Posterior vena cava (tissue), 2 donors: ENCODE measurements at places on chromosomes 3 and 15. TPM values are rescaled to one million over a fixed set of nuclear protein-coding genes. Genes with fewer than 3 reads are reported as not detected.

MOBP gene
- 0.19 TPM for total RNA-seq

CMSS1 gene
- 27.6 TPM for total RNA-seq

PLD1 gene
- 18.5 TPM for total RNA-seq

DNASE1L3 gene
- total RNA-seq: 9.3 TPM

DENND6A gene
- 32.5 TPM for total RNA-seq

PRSS50 gene
- not detected for total RNA-seq

DPPA2 gene
- total RNA-seq: not detected

ACOX2 gene
- total RNA-seq: 20.6 TPM

SATB1 gene
- total RNA-seq: 10.8 TPM

DNA sequence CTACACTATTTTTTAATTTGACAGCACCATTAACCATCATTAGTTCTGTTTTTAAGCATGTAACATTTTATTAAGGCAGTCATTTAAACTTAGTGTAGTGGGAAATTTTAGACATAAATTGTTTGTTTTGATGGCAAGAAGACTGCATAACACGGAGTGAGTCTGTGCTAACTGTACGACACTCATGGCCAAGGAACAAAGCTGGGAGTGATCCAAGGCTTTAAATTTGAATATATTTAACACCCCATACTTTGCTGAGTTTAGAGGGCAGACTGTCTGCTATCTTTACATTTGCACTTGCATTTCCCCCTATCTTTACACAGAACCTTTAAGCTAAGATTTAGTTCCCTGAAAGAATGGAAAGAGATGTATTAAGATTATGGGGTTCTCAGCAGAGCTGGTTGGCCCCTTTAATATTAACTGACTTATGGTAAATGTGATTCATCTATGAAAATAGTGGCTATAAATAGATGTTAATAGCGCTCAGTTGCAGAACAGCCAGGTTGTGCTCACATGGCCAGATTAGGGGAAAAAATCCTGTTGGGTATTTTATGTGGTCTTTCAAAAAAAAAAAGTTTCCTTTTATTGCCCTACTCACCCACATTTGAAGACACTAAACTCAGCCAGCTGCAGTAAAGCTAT lies 120.7 kb downstream of the CMSS1 start:
- no peak for DNase-seq

DNA sequence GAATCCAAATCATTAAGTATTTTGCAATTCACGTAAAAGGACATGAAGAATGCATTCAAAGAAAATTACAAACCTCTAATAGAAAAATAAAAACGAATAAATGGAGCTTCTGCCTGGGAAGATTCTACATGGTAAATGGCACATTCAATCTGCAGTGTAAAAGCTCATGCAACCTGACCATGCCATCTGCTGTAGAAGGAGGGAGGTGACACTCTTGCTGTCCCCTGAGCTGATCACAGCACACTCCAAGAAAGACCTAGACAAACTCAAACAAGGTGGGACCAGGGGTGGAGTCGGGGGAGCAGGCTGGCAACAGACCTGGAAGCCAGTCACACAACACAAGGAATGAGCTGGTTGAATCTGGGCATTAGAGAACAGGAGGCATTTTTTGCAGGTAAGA lies 101.8 kb downstream of the BDH1 start:
- DNase-seq: no peak

GRCh38 chr15:35750051-35750450 lies 204.1 kb upstream of the DPH6 start:
- DNase-seq: no peak

- peak; percentile 55 for DNase-seq
Observed at GRCh38 chr3:127639173-127640041, 10.4 kb downstream of the PODXL2 start.

- no peak for DNase-seq
Observed at GRCh38 chr15:33912326-33912725, 56.0 kb upstream of the CHRM5 start.

DNA sequence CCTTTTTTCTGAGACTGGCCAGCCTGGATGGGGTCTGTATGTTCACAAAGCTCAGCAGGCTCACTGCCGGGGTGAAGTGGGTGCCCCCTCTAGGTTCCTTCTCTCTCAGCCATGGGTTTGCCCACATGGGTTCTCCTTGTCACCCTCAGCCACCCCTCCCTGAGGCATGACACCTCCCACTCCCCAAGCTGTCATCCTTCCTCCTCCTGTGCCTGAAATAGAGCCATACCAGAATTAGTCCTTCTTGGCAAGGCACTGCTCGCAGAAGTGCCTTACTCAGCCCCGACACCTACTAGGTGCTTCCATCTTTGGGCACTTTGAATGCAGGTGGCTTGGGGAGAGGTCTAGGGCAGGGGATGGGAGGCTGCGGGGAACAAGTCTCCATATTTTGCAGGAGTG lies 62.9 kb upstream of the SEC13 start:
- DNase-seq: peak; percentile 41

- no peak for DNase-seq
Observed at GRCh38 chr3:150745832-150746231, 17.1 kb downstream of the SIAH2 start.

DNA sequence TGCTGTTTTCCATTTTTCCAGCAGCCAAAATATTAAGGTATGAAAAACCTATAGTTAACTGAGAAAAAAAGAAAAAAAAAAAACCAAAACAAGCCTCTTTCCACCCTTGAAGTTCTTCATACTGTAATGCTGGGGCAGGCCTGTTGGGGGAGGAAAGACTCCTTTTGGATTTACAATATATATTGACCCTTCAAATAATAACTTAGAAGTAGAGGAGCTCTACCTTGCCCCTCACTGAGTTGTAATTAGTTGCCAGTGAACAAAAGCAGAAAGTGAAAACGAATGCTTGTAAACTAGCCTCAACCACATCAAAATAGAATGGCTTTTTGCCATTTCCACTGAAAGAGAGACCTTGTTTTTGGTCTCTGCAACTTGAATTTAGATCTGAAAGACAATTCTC lies 326.6 kb downstream of the NR2F2 start:
- no peak for DNase-seq

GRCh38 chr3:65855370-65856100 lies 183.2 kb downstream of the MAGI1 start:
- DNase-seq: no peak

DNA sequence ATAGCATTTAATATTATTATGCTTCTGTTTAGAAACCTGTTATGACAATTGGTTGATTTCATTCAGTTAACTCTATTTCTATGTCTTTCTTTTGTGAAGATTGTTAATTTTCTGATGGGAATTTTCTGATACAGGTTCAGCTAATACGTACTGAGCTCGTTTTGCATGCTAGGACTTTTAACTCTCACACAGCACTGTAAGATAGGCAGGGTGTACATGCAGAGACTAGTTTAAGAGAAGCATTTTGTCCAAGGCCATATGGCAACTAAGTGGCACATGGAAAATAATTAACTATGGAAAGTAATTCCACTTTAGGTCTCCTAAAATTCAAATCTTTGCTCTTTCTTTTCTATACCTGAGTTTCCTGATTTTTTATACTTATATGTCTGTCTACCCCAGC lies 81.9 kb downstream of the IL1RAP start:
- DNase-seq: no peak

GRCh38 chr15:36899696-36900095 lies 200.7 kb downstream of the MEIS2 start:
- no peak for DNase-seq

DNA sequence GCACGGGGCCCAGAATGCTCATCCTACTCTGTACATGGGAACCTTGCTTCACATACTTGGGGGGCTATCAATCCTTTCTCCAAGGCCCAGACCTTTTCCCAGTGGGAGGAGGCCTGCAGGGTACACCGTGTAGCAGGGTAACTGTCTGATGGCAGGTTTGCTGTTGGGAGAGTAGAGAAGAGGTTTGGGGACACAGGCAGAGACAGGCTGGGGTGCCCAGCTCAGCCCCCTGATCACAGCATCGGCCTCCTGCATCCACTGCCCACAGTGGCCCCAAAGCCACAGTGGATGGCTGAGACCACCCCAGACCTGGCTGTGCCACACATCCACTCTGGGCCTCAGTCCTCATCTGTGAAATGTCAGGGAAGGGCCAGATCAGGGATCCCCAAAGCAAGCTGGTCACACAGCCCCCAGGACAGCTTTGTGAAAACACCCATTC lies 5.6 kb downstream of the CHRNA3 start:
- DNase-seq: peak; percentile 64

DNA sequence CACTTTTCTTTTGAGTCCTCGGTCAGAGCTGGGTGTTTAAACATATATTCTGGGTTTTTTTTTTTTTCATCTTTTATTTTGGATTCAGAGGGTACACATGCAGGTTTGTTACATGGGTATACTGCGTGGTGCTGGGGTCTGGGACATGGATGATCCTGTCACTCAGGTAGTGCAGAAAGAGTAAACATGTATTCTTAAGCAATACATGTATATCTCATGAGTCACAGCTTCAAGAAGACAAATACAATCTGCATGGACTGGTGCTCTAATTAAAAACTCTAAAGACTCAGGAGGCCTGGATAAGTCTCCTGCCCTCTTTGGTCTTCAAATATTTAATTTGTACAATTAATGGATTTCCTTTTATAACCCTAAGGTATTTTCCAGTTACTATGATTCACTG lies 50.6 kb upstream of the PHLDB2 start:
- no peak for DNase-seq

GRCh38 chr3:188631291-188632010 lies 477.5 kb downstream of the LPP start:
- no peak for DNase-seq

DNA sequence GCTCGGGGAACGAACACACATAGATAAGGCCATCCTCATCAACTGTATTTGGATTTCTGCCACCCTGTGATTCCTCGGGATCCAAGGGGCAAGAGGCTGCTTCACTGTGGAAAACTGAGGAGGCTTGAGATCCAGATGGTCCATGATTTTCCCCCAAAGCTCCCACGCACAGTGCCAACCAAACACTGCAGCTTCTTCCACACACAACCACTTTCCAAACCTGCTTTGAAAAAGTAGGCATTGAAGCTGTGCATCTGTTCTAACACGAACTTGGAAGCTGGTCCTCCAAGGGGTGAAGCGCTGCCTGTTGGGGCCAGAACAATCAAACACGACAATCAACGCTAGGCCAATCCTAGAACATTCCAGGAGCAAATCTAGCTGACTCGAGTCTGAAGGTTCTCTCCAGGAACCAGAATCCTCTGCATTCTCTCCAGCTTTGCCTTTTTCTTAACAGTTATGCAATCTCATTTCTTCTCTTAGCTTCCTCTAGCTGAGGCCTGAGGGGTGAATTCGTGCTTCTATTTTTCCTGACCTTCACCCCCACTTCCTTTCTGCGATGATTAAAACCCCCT lies 104.4 kb downstream of the LRRK1 start:
- peak; percentile 25 for DNase-seq

DNA sequence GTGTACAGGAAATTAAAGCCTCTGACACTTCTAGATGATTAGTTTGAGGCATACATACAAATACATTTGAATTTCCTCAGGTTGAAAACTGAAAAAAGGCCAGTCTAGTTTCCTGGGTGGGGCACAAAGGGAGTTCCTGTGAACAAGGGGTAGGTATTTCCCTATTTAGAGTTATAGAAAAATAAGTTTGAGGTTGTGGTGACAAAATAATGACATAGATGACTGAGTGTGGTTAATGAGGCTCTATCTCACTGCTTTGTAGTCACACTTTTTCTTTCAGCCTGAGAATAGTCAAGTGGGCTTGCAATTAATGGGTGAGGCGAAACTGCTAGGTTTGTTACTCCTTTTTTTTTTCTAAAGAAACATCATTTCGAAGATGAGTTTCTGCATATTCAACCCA lies 4.3 kb downstream of the SLCO3A1 start:
- no peak for DNase-seq

- no peak for DNase-seq
Observed at GRCh38 chr3:183481582-183481981, 53.2 kb upstream of the MCF2L2 start.

DNA sequence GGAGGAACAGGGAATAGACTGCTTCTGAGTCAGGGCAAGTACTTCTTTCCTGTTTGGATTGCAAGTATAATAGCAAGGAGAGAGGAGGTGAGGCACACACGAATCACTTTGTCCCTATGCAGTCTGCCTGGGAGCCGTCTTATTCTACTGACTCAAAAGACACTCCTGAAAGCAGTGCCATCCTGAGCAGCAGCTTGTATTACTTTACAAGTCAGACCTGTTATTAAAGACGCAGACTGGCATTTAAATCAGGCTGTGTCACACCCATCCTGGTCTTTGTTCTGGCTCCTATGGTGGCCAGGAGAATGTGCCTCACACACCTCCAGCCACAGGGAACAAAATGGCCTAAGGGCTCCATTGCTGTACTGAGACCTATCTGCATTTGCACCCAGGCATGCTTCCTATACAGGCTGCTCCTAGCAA lies 17.9 kb upstream of the SQOR start:
- DNase-seq: no peak

GRCh38 chr3:155169197-155169596 lies 89.1 kb downstream of the MME start:
- DNase-seq: no peak

DNA sequence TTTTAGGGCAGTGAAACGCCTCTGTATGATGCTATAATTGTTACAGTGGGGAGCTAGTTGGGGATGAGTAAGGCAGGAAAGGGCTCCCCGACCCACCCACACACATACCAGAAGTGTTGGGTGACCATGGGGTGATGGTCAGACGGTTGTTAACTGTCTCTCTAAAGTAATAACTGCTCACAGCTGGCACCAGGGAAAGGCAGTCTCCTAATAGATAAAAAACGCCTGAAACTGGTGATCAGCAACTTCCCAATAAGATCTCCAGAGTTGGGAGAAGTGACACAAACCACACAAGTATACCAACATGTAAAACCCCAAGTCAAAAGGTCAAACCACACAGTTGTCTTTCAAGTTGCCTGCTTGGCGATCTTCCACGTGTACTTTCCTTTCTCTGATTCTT lies 346.5 kb upstream of the CNTN4 start:
- DNase-seq: no peak

DNA sequence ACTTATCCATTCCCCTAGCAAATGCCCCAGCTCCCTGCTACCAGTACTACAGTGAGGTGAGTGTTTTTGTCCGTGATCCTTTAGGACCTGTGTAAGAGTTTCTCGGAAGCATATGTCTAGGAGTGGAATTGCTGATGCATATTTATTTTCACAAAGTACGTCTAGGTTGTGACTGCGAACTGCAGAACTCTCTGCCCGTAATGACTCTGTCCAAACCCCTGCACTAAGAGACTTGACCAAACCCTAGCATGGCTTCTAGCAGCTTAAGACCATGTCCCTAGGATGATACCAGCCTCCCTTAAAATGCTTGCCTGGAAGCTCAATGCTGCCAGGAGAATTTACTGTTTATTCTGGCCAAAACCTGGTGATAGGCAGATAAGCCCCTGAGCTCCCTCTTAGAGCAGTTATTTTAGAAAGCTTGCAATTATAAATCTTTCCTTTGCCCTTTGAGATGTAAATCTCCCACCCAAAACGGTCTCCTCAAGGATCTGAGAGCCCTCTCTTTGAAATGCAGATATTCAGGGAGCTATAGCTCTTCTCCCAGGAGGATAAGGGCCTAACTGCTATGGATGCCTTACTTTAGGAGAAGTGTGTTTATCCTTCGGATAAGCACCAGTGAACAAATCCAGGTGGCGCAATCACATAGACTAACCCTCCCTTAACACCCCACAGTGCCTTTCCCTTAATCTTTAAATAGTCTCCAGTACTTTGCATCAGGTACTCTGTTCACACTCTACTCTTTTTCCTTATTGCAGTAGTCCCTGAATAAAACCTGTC lies 14.7 kb upstream of the CA12 start:
- no peak for DNase-seq
